ENCODE measurements at places on chromosomes 7 and 10.
A peak's percentile ranks its signal among the peaks of the same experiment; 100 is the strongest.

DNA sequence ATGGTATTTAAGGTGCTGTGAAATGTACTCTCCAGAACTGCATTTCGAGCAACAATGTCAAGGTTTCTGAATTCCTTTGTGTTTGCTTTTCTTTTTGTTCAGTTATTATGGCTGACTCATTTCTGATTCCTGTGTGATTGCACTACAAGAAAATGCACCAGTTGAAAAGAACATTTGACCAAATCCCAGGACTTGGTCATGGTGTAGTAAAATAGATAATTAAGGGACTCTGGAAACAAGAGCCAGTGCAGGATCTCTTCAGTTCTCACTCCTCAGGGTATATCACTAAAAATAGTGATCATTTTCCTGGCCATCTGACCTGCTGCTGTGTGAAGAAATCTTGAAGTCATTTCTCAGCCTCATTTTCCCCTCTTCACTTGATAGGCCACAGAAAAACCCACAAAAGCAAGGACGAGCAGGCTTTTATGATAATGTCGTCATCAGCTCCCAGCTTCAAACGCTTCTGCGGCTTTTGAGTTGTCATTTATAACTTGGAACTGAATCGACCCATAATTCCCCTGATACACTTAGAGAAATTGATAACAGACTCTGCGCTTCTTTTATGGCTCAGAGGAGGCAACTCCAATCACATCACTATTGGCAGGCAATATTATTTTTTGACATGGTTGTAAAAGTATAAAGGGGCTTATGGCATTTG lies 274.7 kb downstream of the HDAC9 start:
- DNase-seq: no peak

- DNase-seq: no peak
Observed at GRCh38 chr10:74391786-74392185, 240.8 kb downstream of the ADK start.

- DNase-seq: no peak
Observed at GRCh38 chr10:80460399-80461207, 6.5 kb downstream of the TSPAN14 start.

- DNase-seq: no peak
Observed at GRCh38 chr10:80485076-80485945, 31.2 kb downstream of the TSPAN14 start.

GRCh38 chr7:91311839-91312238 lies 47.6 kb downstream of the FZD1 start:
- no peak for DNase-seq

- DNase-seq: peak; percentile 96
Observed at GRCh38 chr7:5396999-5397663, 26.5 kb downstream of the TNRC18 start.

DNA sequence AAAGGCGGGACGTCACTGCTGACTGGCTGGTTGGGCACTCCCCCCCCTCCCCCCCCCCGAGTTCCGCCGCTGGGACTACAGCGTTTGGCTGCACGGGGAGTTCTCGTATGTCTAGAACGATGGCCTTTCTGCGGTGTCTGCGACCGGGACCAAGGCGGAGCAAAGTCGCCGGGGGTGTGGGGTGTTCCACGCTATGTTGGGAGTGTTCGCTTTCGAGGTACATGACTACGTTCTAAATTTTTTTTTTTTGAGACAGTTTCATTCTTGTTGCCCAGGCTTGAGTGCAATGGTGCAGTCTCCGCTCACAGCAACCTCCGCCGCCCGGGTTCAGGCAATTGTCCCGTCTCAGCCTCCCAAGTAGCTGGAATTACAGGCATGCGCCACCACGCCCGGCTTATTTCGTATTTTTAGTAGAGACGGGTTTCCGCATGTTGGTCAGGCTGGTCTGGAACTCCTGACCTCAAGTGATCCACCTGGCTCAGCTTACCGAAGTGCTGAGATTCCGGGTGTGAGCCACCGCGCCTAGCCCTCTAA lies 573 bp upstream of the IDI1 start:
- no peak for DNase-seq

GRCh38 chr7:50664937-50665336 lies 99.7 kb upstream of the DDC start:
- DNase-seq: no peak

GRCh38 chr7:96663871-96664445 lies 45.7 kb downstream of the SEM1 start:
- DNase-seq: no peak

GRCh38 chr10:72790216-72790990 lies 98.5 kb downstream of the MCU start:
- no peak for DNase-seq

- no peak for DNase-seq
Observed at GRCh38 chr10:86583983-86584382, 62.4 kb upstream of the WAPL start.

DNA sequence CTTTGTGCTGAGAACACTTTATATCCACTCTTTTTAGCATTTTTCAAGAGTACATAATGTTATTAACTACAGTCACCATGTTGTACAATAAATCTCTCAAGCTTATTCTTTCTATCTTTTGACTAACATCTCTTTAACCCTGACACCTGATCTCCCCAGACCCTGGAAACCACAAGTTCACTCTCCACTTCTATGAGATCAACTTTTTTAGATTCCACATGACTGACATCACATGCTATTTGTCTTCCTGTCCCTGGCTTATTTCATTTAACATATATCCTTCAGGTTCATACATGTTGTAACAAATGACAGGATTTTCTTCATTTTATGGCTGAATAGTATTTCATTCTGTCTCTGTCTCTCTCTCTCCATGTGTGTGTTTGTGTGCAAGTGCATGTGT lies 15.5 kb downstream of the SLC13A1 start:
- DNase-seq: no peak

- DNase-seq: no peak
Observed at GRCh38 chr7:102967798-102968197, 55.0 kb downstream of the LRRC17 start.

- DNase-seq: no peak
Observed at GRCh38 chr7:81404669-81405068, 365.2 kb downstream of the HGF start.

- DNase-seq: no peak
Observed at GRCh38 chr7:16465469-16466361, at the start of gene SOSTDC1. SOSTDC1 (minus strand) TSS chr7:16465738; CDS start chr7:16465668, 70 bp downstream.

- no peak for DNase-seq
Observed at GRCh38 chr7:22972207-22972606, 41.7 kb downstream of the HYCC1 start.
